ENCODE measurements at places on chromosomes 1 and 21.

DNA sequence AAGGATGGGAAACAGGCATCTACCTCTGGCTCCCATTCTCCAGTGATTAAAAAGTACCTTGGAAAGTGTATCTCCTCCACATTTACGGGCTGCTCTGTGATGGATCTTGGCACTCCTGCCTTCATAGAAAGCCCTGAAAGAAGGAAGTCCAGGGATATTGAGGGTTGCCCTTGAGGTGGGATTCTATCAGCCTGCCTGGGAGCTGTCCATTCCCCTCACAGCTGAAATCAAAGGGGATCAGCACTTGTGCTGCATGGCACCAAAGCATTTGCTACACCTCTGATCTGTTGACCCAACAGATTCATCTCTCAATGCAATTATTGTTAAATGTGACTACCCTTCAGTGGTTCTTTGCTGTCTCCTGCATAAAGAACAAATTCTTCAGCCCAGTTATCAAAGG, 442.0 kb upstream of the RUNX1 start:
- no peak for DNase-seq

GRCh38 chr1:229035054-229035747, 235.7 kb upstream of the RAB4A start:
- DNase-seq = no peak

GRCh38 chr1:217622042-217622441, 8.8 kb downstream of the GPATCH2 start:
- DNase-seq = no peak

GRCh38 chr21:25963181-25963580, 207.4 kb downstream of the APP start:
- DNase-seq = no peak

GRCh38 chr1:210853276-210853675, 280.7 kb downstream of the KCNH1 start:
- no peak for DNase-seq

GRCh38 chr1:32045772-32046171, 27.0 kb upstream of the TMEM39B start:
- DNase-seq = no peak

- no peak for DNase-seq
Measured at GRCh38 chr1:183418696-183419095, 516 bp upstream of the NMNAT2 start.

DNA sequence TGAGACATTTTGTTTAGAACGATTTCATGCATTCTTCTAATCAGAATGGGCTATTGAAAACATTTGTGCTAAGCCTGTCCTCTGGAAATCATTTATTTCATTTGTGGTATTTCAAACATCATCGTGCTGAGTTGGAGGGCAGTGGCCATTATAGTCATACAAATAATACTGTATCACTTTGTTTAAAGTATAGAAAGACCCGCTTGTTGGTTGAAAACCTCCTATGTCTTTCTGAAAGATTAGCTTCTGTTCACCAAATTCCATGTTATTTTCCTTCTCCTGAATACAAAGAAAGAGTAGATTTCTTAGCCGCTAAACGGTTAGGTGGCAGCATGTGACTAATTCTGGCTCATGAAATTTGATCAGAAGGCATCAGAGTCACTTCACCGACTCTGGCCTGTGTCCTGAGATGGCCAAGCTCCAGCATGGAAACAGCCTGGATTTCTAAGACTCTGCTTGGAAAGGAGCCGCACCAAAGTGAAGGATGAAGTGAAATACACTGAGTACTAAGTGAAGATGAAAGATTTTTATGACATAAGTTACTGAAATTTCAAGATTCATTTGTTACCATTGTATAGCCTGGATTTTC, 355.1 kb downstream of the USP25 start:
- peak; percentile 55 for DNase-seq

- DNase-seq = no peak
Measured at GRCh38 chr1:77398152-77398551, 116.3 kb downstream of the AK5 start.

DNA sequence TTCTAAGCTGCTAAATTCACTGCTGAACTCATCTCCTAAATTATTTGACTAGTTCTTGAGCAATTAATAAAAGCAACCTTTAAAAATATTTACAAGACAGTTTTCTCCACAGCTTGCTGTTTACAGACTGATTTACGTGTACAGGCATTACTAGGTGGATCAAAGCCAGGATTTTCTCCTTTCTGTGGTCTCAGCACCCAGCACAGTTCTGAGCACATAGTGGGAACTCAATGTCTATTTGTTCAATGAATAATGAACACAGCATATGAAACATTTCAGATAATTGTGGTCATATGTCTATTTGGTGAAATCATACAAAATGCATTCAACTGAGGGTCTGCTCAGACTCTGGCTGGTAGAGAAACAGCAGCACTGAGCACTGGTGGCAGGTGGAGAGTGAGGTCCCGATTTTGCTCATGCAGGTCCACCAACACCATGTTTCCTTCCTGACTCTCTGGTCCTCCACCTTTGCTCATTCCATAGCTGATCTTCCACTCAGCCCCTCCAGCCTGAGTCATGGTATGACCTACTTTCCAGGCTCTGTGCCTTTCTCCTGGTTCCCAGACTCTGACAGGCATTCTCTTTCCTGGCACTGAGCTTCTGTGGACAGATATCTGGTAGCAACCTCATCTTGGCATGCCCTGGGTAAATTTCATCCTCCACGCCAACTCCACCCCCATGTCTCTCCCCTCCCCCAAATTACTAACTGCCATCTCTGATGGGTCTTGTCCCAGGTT, 311.3 kb downstream of the TGFB2 start:
- no peak for DNase-seq

- DNase-seq = no peak
Measured at GRCh38 chr1:67795179-67795912, 37.9 kb downstream of the GNG12 start.

- DNase-seq = peak; percentile 39
Measured at GRCh38 chr1:78070758-78071157, 25.0 kb downstream of the GIPC2 start.

- DNase-seq = no peak
Measured at GRCh38 chr21:21179619-21180298, 181.6 kb downstream of the NCAM2 start.

DNA sequence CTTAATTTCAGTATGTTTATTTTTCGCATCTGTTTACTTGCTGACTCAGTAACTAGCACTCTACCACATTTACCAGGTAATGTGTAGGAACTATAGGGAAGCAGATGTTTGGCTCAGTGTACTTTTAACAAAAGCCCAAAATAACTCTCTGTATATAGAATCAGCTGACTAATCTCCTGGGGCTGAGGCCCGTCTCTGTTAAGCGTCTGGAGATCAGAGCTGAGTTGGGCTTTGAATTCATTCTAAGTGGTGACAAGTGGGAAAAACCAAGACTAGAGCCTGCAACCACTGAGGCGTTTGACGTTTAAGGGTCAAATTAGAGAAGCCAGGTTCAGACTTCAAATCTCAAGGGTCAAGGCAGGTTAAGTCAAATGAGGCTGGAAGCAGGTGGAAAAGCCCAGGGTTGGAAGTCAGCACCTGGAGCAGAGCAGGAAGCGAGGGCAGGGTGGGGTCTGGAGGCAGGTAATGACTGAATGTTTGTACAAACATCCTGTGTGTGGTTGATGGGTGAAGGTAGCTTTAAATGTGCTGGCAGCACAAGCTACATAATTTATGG, 56.8 kb upstream of the LYST start:
- no peak for DNase-seq

DNA sequence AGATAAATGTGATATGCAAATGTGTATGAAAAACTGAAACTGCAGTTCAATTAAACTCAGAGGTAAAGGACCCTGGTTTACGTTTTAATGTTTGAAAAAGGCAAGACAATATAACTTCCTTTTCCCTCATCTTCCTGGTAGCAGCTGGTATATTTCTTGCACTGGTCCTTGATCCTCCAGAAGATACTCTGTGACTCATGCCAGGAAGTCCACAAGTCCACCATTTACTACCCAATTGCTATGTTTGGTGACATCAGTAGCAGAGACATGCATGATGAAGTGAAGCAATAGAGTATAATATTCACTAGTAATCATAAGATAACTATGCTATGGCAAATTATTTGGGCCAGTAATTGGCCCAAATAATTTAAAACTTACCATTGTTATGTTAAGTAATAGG, 774.5 kb upstream of the NEGR1 start:
- no peak for DNase-seq

GRCh38 chr1:177779166-177779965, 190.5 kb downstream of the SEC16B start:
- no peak for DNase-seq

GRCh38 chr1:209341146-209341545, 242.4 kb upstream of the CAMK1G start:
- no peak for DNase-seq

- DNase-seq = no peak
Measured at GRCh38 chr1:97044159-97044760, 322.7 kb downstream of the PTBP2 start.

DNA sequence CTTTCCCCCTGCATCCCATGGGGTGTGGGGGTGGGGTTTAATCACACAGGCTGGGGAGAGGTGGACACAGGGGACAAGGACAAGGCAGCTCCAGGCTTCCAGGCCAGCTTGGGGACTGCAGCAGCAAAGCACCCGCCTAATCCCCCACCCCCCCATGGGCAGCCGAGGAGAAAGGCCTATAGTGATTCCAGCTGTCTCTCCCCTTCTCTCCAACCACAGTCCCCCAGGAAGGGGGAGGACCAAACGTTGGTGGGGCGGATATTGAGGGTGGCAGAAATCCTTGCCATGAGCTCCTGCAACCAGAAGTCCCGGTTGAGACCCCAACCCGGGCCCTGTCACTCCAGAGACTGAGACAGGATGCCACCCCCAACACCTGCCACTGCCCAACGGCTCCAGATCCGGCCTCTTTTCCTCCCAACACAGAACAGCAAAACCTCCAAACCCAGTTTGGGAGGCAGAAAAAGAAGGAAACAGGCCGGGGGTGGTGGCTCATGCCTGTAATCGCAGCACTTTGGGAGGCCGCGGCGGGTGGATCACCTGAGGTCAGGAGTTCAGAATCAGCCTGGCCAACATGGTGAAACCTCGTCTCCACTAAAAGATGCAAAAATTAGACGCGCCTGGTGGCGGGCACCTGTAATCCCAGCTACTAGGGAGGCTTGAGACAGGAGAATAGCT, 1.7 kb downstream of the EPHA2 start:
- DNase-seq = no peak

- no peak for DNase-seq
Measured at GRCh38 chr1:166924823-166925541, 48.9 kb upstream of the TADA1 start.

- no peak for DNase-seq
Measured at GRCh38 chr1:18903291-18903756, 969 bp upstream of the ALDH4A1 start.

DNA sequence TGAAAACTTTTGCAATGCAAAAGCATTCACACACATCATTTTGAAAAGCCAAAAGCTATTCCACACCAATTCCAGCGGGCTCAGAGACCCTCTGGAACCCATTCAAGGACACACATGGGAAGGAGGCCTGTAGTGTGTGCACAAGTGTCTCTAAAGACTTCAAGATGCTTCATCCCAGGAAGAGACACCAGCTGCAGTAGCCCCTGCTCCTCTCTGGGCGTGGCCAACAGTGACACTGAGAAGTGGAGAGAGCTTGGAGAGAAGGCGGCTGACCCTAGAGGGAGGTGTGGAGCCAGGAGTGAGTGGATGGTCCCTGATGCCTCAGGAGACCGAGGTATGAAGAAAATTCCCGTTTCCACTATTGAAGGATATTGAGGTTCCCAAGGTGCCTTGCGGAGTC, 14.9 kb upstream of the TNNI1 start:
- no peak for DNase-seq

GRCh38 chr1:183967914-183968313, 69.6 kb downstream of the COLGALT2 start:
- DNase-seq = no peak

- DNase-seq = no peak
Measured at GRCh38 chr1:202130297-202130721, 7.6 kb downstream of the GPR37L1 start.

DNA sequence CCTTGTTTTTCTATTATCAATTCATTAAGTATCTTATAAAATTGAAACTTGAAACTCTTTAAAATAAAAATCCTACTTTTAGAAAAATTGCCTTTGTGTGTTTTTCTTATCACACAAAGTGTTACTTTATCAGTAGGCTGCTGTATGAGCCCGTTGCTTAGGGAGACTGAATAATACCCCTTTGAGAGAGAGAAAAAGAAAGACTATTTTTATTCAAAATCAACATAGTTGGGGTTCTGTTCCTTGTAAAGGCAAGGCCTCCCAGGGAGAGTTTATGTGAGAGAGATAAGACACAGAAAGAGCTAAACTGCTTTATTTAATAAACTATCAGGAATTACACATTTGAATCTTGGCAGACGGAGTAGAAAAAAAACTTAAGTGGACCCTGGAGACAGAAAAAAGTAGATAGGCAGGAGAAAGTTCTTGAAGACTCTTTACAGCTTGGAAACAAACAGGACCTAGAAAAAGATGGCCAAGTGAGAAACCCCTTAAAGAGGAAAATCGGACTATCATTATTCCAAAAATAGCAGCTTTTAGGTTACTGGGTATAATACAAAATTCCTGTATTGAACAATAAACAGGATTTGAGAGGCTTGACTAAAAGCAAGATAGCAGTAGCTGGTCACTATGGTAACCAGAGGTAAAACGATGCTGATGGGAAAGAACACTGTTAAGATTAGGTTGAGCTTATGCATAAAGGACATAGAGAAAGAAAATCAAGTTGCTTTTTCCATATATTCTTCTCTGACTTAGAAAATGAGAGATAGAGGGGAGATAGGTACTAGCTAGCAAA, 170.9 kb downstream of the LRRC7 start:
- no peak for DNase-seq

- no peak for DNase-seq
Measured at GRCh38 chr1:77794550-77794949, 15.1 kb downstream of the MIGA1 start.

GRCh38 chr1:6785318-6785727, at the start of gene CAMTA1:
CAMTA1 (plus strand) TSS chr1:6785454; CDS start chr1:6785531, 77 bp downstream.
- no peak for DNase-seq

- no peak for DNase-seq
Measured at GRCh38 chr1:109887884-109888283, 22.8 kb upstream of the CSF1 start.

GRCh38 chr1:69697340-69697739, 129.6 kb downstream of the LRRC7 start:
- DNase-seq = no peak

GRCh38 chr1:18994381-18994780, 37.9 kb upstream of the IFFO2 start:
- DNase-seq = no peak

DNA sequence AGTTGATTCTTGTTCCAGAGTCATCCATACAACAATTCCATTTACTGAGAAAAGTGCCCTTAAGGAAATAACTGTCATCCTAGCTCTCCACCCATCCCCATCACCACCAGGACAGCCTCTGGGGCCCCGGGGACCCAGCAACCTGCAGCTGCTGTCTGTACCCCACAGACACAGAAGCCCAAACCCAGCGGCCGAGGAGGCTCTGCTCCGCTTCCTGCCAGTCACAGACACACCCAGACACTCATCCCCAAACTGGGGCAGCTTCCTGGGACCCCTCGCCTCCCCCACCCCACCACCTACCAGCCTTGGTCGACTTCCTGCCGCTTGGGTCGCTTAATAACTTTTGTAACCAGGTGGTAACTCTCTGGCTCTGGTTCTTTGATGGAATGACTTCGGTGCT, 121.6 kb upstream of the SLC25A33 start:
- no peak for DNase-seq
